ENCODE measurements at places on chromosomes 2 and 18. TPM values are rescaled to one million over a fixed set of nuclear protein-coding genes. Genes with fewer than 3 reads are reported as not detected.

DNA sequence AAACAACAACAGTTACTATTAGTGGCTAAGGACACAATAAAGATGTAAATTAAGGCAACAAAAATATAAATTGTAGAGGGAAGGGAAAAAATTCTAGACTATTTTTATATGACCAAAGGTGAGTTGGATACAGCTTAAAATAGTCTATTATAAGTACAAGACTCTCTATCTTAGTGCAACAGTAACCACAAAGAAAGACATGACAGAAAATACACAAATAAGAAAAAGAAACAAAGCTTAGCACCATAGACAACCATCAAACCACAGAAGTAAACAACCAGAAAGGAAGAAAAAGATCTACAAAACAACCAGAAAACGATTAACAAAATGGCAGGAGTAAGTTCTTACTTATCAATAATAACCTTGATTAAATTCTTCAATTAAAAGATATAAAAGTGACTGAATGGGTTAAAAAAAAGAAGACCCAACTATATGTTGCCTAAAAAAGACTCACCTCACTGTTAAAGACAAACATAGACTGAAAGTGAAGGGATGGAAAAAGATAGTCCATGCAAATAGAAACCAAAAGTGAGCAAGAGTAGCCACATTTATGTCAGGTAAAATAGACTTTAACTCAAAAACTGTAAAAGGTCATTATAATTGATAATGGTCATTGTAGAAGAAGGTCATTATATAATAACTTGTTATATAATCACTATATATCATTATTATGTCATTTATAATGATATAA lies 62.5 kb downstream of the USP40 start:
- no peak overlapping the region for H3K27ac ChIP-seq
- H3K4me3 ChIP-seq, result no peak overlapping the region
- H3K27me3 ChIP-seq, result no peaks in the 10 kb centered on the region

The SLC8A1 gene
- total RNA-seq, result 0.10 TPM

DNA sequence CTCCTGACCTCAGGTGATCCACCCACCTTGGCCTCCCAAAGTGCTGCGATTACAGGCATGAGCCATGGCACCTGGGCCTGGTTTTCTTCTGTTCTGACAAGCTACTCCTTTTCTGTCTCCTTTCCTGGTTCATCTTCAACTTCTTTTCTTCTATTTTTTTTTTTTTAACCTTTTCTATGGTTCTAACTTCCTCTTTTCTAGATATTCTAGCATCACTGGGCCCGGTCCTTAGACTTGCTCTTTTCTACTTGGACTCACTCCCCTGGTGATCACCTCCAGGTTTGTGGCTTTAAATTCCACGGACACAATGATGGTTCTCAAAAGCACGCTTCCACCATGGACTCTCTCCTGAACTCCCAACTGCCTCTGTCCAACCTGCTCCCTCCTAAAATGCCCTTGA lies 2.0 kb downstream of the EIF2AK2 start:
- DNase-seq, result no peak
- no peaks in the 10 kb centered on the region for H3K27me3 ChIP-seq
- H3K36me3 ChIP-seq, result peaks cover 57% of the 10 kb centered on the region
- H3K27ac ChIP-seq, result peak overlapping the region; percentile 98

- no peak overlapping the region for H3K4me3 ChIP-seq
- DNase-seq, result no peak
- no peaks in the 10 kb centered on the region for H3K4me1 ChIP-seq
- H3K27ac ChIP-seq, result no peak overlapping the region
- no peaks in the 10 kb centered on the region for H3K27me3 ChIP-seq
Measured at GRCh38 chr2:57987835-57988573, 58.6 kb upstream of the VRK2 start.

DNA sequence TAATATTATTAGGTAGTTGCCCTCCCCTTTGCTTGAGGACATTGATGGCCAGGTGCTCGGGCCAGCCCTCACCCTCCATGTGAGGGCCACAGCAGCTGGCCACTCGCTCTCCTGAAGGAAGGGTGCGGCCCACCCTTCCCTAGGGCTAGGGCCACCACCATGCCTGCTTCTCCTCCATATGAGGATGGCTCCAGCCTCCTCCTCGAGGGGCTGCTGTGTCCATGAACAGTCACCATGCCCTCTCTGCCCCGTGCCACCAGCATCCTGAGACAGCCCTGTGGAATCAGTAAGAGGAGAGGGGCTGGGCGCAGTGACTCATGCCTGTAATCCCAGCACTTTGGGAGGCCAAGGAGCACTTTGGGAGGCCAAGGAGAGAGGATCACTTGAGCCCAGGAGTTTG lies 2.4 kb downstream of the GPR17 start:
- DNase-seq, result no peak
- H3K4me1 ChIP-seq, result peaks cover 18% of the 10 kb centered on the region

- no peak overlapping the region for H3K27ac ChIP-seq
- peaks cover 80% of the 10 kb centered on the region for H3K36me3 ChIP-seq
- H3K27me3 ChIP-seq, result no peaks in the 10 kb centered on the region
- H3K4me1 ChIP-seq, result peaks cover 39% of the 10 kb centered on the region
Measured at GRCh38 chr2:27378096-27378808, 2.3 kb downstream of the ZNF513 start.

The FAM237A gene
- total RNA-seq, result not detected

DNA sequence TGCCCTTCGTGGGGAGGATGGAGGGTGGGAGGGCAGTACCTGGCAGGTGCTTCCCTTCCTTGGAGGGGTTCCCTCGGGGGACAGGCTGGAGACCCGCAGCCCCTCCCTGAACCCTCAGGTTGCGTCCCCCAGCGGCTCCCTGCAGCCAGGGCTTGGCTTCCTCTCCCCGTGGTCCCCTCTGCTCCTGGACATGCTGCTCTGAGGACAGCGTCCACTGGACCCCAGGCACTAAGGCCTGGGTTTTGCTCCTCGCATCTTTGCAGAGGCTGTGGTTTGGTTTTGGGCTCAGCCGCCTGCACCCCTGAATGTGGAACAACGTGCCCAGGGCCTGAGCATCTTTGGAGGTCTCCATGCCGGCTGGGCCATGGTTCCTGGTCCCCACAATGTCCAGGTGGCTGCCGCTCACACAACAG lies 133.5 kb downstream of the PTGR3 start:
- peaks cover 17% of the 10 kb centered on the region for H3K4me1 ChIP-seq
- no peak overlapping the region for H3K4me3 ChIP-seq
- no peak for DNase-seq
- H3K27ac ChIP-seq, result no peak overlapping the region
- H3K36me3 ChIP-seq, result peaks cover 11% of the 10 kb centered on the region

DNA sequence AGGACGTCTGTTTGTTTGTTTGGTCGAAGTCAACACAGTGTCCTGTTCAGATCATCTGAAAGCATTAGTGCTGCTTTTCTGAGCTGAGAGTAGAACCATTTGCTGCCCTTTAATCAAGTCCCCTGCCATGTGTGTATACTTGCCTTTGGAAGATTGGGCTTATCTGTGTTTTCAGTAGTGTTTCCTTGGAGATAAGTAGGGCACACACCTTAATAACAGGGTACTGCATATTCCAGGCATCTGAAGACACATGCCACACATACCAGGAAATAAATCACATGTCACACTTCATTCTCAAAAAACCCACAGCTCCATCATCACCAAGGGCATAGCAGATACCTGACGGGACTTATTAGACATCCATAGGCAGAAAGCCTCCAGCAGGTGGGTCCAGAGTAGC lies 157.4 kb downstream of the SOX11 start:
- H3K27ac ChIP-seq, result no peak overlapping the region
- H3K4me1 ChIP-seq, result no peaks in the 10 kb centered on the region
- H3K36me3 ChIP-seq, result no peaks in the 10 kb centered on the region
- no peak for DNase-seq

DNA sequence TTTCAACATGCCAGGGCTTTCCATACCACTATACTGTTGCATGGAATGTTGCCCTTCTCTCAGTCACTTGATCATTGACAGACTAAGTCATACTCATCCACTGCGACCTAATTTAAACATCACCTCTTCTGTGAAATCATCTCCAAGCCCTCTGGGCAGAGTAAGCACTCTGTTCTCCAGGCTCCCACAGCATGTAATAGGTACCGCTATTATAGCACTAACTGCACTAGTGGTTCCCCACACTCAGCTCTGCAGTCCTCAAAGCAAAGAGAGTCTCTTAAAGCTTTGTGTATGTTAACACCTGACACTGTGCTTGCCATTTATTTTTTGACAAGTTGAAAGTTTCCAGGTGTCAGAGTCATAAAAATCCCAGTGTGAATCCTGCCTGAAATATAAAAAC lies 947.2 kb downstream of the ERBB4 start:
- H3K4me3 ChIP-seq, result no peak overlapping the region
- DNase-seq, result no peak
- H3K36me3 ChIP-seq, result no peaks in the 10 kb centered on the region
- no peaks in the 10 kb centered on the region for H3K27me3 ChIP-seq
- H3K4me1 ChIP-seq, result no peaks in the 10 kb centered on the region

DNA sequence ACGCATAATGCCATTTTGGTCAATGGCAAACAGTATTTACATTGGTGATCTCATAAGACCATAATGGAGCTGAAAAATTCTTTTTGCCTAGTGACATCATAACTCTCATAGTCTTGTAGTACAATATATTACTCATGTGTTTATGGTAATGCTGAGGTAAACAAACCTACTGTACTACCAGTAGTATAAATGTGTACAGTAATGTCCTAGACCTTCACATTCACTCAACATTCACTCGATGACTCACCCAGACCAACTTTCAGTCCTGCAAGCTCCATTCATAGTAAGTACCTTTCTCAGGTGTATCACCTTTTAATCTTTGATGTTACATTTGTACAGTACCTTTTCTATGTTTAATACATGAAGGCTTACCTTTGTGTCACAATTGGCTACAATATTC lies 558.2 kb upstream of the PIK3C3 start:
- H3K4me3 ChIP-seq, result no peak overlapping the region
- no peaks in the 10 kb centered on the region for H3K4me1 ChIP-seq
- no peaks in the 10 kb centered on the region for H3K36me3 ChIP-seq
- no peak overlapping the region for H3K27ac ChIP-seq
- H3K27me3 ChIP-seq, result no peaks in the 10 kb centered on the region
- DNase-seq, result no peak

The ASXL3 gene
- total RNA-seq, result not detected

The MOB1A gene
- total RNA-seq, result 208 TPM

GRCh38 chr2:27955384-27956161 lies 65.0 kb downstream of the BABAM2 start:
- peak overlapping the region; percentile 88 for H3K27ac ChIP-seq
- H3K4me3 ChIP-seq, result peak overlapping the region; percentile 64
- no peak for DNase-seq
- no peaks in the 10 kb centered on the region for H3K27me3 ChIP-seq
- peaks cover 55% of the 10 kb centered on the region for H3K36me3 ChIP-seq
- H3K4me1 ChIP-seq, result peaks cover 82% of the 10 kb centered on the region

DNA sequence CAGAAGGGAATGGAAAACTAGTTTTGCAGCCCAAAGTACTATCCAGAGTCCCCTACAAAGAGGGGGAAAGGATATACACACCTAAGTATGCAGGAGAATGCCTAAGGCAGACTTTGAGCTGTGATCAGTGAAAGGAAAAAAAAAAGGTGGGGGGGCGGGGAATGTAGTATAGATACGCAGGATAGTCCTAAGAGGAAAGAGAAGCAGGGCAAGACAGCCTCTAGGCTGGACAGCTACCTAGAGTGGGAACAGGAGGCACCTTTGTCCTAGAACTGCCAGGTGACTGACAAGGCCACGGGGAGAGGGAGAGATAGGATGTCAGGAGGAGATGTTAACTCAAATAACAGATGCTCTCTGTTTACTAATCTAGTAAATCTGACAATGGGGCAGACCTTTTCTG lies 6.0 kb downstream of the REEP1 start:
- H3K27ac ChIP-seq, result no peak overlapping the region
- H3K27me3 ChIP-seq, result peaks cover 43% of the 10 kb centered on the region
- no peak overlapping the region for H3K4me3 ChIP-seq
- H3K4me1 ChIP-seq, result peaks cover 6% of the 10 kb centered on the region
- H3K36me3 ChIP-seq, result no peaks in the 10 kb centered on the region
- DNase-seq, result no peak

GRCh38 chr2:241340631-241341163 lies 15.4 kb upstream of the FARP2 start:
- peak; percentile 51 for DNase-seq
- peaks cover 35% of the 10 kb centered on the region for H3K4me1 ChIP-seq
- H3K4me3 ChIP-seq, result no peak overlapping the region
- peaks cover 70% of the 10 kb centered on the region for H3K36me3 ChIP-seq
- peak overlapping the region; percentile 62 for H3K27ac ChIP-seq

GRCh38 chr18:45879681-45880655 lies 54.5 kb downstream of the SIGLEC15 start:
- H3K36me3 ChIP-seq, result peaks cover 46% of the 10 kb centered on the region
- peak; percentile 76 for DNase-seq
- H3K27ac ChIP-seq, result peak overlapping the region; percentile 55
- H3K4me1 ChIP-seq, result peaks cover 14% of the 10 kb centered on the region

GRCh38 chr2:55159037-55159651 lies 72.9 kb downstream of the CLHC1 start:
- no peak for DNase-seq
- H3K27me3 ChIP-seq, result no peaks in the 10 kb centered on the region
- no peak overlapping the region for H3K4me3 ChIP-seq

- no peaks in the 10 kb centered on the region for H3K36me3 ChIP-seq
- H3K4me3 ChIP-seq, result no peak overlapping the region
Measured at GRCh38 chr2:118061135-118061955, 26.9 kb upstream of the INSIG2 start.

DNA sequence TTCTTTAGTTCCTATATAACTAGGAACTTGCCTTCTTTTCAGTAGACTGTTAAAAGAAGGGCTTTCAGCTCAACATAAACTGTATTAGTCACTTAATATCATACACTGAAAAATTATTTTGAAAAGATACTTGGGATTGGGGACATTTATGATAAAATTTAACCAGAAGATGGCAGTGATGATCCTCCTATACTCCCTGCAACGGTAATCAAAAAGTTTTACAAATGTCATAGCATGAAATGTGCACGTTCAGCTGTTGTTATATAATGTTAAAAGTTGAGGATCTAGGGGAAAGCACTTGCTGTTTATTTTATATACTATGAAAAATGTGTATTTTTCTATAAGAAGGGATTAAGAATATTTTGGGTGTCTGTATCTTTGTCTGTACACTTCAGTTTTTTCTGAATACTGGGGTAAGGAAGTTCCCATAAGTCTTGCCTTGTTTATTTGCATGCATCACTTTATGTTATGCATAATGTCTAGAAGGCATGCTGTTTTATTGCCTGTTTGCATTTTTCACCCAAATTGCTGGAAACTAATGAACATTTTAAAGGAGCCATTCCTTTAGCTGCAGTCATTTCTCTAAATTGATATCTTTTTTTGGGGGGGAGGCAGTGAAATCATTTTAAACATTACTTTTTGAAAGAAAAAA lies 19.0 kb downstream of the DYNC1I2 start:
- H3K27me3 ChIP-seq, result no peaks in the 10 kb centered on the region
- no peak overlapping the region for H3K27ac ChIP-seq
- peaks cover 1% of the 10 kb centered on the region for H3K4me1 ChIP-seq
- peaks cover 15% of the 10 kb centered on the region for H3K36me3 ChIP-seq

- no peaks in the 10 kb centered on the region for H3K36me3 ChIP-seq
- no peak overlapping the region for H3K4me3 ChIP-seq
- H3K27ac ChIP-seq, result no peak overlapping the region
Measured at GRCh38 chr2:9212661-9213411, 6.2 kb downstream of the ASAP2 start.

DNA sequence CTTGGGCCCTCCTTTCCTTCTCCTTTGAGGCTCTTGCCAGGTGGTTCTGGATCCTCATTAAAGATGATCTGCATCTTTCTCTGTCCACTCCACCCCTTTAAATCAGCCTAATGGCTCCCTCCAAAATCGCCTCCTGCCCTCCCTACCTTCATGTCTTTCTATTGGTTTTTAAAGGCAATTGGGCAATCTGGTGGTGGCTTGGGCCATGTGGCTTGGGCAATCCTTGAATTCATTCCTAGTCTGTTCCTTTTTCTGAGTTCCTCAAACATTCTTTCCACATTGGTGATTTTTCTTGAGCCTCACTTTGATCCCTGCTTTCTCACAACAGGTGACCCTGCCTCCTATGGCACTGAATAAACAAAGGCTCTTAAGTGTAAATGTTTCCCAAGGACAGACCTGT lies 266.2 kb upstream of the REV1 start:
- no peak overlapping the region for H3K27ac ChIP-seq
- H3K4me3 ChIP-seq, result no peak overlapping the region
- H3K27me3 ChIP-seq, result no peaks in the 10 kb centered on the region
- H3K36me3 ChIP-seq, result no peaks in the 10 kb centered on the region

All from activated CD8-positive, alpha-beta T cell treated with anti-CD3 and anti-CD28 coated beads, Interleukin-2, amount 10 ng/mL, durations not matched to agents 7 days and 5 days (primary cell).